Renal cortical epithelial cell (primary cell): ENCODE measurements at places on chromosomes 12 and 14. TPM values are rescaled to one million over a fixed set of nuclear protein-coding genes. Genes with fewer than 3 reads are reported as not detected.

The HOXC12 gene
- not detected in 2 replicates for total RNA-seq

The KRT7 gene
- 124 and 2,408 TPM in 2 replicates for total RNA-seq

DNA sequence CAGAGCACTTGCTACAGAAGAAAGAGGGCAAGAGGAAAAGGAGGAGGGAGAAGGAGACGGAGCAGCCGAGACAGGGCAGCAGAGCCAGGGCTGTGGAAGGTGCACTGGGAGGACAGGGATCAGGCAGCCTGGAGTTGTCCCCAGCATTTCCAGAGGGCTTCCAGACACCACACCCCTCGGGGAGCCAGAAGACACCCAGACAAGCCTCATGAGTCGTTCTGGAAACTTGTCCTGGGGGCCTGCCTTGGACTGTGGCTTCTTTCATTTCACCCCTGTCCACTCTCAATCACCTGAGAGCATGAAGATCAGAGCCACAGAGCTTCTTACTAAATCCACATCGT, 14.1 kb downstream of the CMKLR1 start:
- no peak for DNase-seq

GRCh38 chr12:120573560-120573959, 7.6 kb downstream of the POP5 start:
- no peak for DNase-seq

- DNase-seq: no peak
These were observed 487 bp upstream of the NRDE2 start for GRCh38 chr14:90332271-90332584.
